Foreskin keratinocyte (primary cell): ENCODE measurements at places on chromosomes 5 and 9. TPM values are rescaled to one million over a fixed set of nuclear protein-coding genes. Genes with fewer than 3 reads are reported as not detected.

- DNase-seq: no peak
Observed at GRCh38 chr5:172830876-172831662, 3.0 kb upstream of the ERGIC1 start.

DNA sequence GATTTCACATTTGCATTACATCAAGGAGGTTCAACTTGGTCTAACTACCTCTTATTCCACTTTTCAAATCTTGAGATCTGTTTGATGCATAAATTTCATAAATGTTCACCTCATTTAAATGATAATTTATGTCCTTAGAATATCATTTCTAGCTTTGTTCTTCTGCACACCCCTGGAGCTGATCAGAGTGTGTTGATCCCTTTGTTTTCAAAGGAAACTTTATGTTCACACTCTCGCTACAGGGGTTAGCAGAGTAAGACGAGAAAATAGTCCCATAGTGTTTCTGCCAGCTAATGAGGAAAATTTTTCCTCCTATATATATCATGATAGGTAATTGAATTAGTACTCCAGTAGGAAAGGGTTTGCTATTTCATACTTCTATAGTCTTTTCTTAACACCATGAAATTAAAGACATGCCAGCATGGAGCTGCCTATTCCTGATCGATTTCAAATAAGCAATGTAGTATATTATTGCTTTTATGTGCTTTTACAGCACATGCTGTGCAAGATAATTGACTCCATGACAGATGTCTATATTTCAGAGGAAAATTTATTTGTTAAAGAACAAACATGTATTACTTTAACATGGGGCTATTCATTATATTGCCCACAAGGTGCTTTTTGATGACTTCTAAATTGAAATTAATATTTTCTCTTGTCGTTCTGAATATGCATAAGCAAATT, 4.8 kb upstream of the PAM start:
- DNase-seq: no peak

DNA sequence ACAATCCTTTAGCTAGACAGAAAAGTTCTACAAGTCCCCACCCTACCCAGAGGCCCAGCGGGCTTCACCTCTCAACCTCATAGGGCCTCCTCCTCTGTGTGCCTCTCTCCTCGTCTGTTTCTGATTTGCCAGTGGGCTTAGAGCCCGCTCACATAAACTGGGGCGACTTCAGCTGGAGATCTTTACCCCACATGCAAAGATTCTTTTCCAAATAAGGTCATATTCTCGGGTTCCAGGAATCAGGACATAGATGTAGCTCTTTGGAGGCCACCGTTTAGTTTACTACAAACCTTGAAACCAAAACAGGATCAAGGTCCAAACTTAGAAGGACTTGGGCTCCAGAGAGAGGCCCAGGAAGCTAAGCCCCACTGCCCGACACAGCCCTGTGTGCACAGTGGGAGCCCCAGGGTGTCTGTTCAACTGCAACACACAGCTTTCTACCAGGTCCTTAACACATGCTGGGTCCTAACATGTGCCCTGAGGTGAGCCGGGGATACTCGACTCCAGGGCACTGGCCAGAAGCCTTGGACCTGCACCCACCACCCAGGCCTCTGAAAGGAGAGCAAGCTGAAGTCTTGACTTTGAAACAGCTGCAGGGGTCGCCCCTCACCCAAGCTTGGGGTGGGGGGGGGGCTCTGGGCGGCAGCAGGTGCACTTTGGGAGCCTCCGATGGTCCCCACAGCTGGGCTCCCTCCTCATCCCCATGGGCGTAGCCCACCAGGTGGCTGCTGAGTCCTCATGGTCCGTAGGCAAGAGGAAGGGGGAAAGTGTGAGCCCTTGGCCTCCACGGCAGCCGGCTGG, 26.8 kb upstream of the SLC12A7 start:
- no peak for DNase-seq

GRCh38 chr5:14153932-14154731, 11.0 kb downstream of the TRIO start:
- DNase-seq: no peak

GRCh38 chr5:139579-140442, 47.8 kb downstream of the PLEKHG4B start:
- DNase-seq: no peak

- DNase-seq: no peak
Observed at GRCh38 chr5:172531704-172532026, 77.3 kb upstream of the SH3PXD2B start.

DNA sequence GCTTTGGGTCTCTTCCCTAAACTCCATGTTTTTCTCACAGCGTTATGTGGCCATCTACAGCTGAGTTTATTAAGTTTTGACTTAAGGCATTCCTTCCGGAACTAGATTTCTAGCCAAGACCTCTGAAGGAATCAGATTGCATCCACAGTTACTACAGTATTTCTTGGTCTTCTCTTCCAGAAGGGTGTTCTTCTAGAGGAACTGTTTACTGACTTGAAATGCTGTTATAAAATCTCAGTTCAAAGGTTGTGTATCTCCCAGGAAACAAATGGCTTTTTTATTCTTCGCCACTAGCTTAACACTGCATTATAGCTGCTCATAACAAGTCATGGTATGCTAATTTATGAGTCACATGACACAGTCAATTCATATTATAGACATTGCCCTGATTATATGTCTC, 55.3 kb upstream of the RAD23B start:
- no peak for DNase-seq

DNA sequence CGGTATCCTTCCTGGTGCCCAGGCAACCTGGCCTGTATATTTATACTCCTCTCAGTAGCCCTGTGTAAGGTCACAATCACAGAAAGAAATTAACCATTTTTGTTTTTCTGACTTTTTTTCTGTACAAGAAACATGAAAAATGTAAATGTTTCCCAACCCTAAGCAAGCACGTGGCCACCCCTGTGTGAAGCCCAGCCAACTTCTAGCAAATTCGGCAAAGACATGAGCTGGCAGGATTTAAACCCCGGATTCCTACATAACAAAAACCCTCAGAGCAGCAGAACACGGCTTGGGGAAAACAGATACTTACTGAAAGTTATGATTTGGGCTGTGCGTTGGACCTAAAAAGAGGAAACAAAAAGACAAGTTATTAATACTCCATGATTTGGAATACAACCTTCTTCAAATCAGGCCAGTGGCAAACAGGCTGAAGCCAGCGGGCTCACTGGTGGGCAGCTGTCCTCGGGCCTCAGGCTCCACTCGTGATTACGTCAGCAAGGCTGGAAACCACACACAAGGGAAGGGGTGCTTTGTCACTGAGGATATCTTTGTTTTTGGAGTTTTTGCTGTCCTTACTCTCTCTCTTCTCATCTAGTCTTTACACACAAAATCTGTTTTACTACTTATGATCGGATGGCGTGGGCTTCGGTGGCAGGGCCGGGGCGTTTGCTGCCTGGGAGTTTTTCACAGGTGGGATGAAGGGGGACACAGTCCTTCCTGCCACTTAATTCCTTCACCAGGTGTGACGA, 194.1 kb downstream of the ROR2 start:
- DNase-seq: no peak

DNA sequence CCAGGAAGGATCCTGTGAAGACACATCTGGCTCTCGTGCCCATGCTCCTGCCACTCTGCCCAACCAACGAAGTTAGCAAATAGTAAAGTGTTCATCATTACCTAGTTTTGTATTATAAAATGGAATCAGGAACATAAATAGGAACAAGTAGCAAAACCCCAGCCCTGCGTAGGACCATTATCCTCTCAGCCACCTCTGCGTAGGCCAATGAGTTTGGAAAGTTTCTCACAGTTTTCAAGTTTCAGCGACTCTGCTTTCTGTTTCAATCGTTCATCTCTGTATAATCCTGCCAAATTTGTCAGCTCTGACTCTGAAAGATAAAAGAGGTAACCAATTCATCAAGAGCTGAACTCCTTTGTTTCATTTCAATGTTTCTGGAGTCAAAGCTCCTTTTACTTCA, 10.1 kb upstream of the SPATA24 start:
- no peak for DNase-seq

- DNase-seq: no peak
Observed at GRCh38 chr9:123269281-123269680, 895 bp upstream of the STRBP start.

- no peak for DNase-seq
Observed at GRCh38 chr9:14312719-14313377, 1.1 kb downstream of the NFIB start.

DNA sequence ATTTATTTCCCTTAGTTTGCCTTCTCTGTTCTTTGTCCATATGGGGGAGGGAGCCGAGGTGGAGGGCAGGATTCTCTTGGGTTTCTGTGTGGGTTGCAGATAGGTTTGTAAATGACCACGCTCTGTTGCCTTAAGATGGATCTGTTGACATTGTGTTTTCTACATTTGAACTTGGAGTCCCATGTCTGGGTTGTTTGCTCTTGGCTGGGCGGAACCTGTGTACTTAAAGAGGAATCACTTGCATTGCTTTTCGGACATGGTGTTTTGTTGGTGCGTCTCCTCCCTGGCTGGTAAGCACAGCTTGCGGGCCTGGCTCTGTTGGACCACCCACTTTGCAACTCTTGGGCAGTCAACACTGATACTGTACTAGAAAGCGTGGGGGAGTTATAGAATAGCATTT, 45.9 kb downstream of the EHMT1 start:
- DNase-seq: no peak

Gene QRFP
- not detected in 2 replicates for polyA plus RNA-seq

Gene GCNT4
- polyA plus RNA-seq: 0.57 and 0.70 TPM in 2 replicates

Gene FABP6
- polyA plus RNA-seq: 0.07 TPM in 1 of 2 replicates, not detected in the other

Gene PFDN1
- 86.7 and 95.1 TPM in 2 replicates for polyA plus RNA-seq

Gene RCL1
- polyA plus RNA-seq: 15.4 and 20.9 TPM in 2 replicates

Gene LCN10
- polyA plus RNA-seq: not detected in 2 replicates

Gene GFI1B
- not detected in 2 replicates for polyA plus RNA-seq

Gene TNFSF8
- polyA plus RNA-seq: not detected in 2 replicates
